ENCODE measurements at places on chromosomes 2 and 18.

GRCh38 chr2:10052216-10052615 is 8.9 kb downstream of the KLF11 start:
- no peak for DNase-seq

GRCh38 chr2:176291809-176292283 is 22.6 kb downstream of the MTX2 start:
- no peak for DNase-seq

DNA sequence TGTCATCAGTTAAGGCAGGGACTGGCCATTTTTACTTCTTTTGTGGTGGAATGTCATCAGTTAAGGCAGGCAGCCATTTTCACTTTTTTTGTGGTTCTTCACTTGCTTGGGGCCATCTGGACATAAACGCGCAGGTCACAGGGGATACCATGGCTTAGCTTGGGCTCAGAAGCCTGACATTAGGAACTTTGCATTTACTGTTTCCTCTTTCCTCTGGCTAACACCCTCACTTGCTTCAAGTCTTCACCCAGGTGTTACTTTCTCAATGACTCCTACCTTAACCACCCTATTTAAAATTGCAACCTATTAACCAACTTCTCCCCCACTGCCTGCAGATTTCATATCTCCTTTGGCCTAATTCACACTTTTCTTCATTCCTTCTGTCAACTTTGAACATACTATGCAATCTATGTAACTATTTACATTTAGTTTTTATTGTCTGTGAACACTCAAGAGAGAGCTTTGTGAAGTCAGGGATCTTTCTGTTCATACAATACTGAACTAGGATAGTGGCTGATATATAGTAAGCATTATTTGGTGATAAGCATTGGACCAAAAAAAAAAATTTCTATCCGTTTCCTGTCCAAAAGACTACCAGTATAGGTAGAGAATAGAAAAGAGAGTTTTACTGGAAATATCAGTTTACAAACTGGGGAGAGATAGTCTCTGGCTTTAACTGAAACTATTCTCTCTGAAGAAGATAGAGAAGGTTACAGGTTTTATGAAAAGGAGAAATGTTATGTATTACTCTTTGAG is 600.1 kb upstream of the ZNF804A start:
- peak; percentile 9 for DNase-seq

GRCh38 chr2:41933585-41934320 is 114.1 kb upstream of the PKDCC start:
- DNase-seq, result no peak

GRCh38 chr18:54791657-54792056 is 36.6 kb upstream of the RAB27B start:
- DNase-seq, result no peak

- DNase-seq, result no peak
These were observed 132.4 kb downstream of the TXNL1 start for GRCh38 chr18:56505971-56506370.

- DNase-seq, result no peak
These were observed 10.0 kb upstream of the UPP2 start for GRCh38 chr2:158091647-158092046.

DNA sequence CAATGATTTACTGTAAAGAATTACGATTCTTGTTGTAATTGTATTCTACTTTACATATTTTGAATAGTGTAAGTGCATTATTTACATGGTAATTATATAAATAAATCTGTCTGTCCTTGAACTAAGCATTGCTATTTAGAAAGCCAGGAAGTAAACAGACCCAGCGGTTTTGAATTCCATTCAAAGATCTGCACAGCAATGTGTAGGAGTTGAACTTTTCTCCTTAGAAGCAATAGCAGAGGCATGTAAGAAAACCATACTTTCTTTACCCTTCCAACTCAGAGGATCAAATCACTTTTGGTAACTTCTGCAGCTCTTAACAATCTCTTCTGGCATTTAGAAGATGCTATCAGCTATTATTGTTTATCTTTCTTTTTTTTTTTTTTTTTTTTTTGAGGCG is 109.2 kb upstream of the VRK2 start:
- DNase-seq, result no peak

DNA sequence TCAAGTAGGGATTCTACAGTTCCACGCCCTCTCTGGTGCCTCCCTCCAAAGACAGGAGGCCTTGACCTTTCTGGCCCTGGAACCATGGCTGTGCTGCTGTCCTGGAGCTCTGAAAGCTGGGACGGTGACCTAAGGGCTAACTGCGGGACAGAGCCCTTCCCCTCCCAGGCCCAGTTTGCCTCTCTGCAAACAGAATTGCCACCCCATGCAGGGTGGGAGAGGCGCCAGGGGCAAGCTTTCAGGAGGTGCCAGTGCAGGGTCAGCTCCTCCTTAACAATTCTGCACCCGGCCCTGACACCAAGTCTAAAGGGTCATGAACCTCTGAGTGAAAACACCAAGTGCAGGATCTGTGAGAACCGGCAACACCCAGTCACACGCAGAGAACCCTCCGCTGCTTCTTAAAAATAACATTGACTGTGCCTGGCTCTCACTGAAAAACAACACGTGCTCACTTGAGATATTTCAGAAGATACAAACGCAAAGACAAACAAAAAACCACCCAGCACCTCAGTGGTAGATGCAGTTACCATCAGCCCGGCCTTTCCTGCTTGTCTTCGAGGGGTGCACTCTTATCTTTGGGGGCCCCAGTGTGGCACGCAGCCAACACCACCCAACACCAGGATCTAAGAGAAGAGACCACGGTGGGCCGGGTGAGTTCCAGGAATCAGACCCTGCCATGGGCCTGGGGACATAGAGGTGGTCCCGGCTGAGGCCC is 1.1 kb upstream of the SNED1 start:
- no peak for DNase-seq

Data from GM13977 (cell line).